Renal cortical epithelial cell (primary cell): ENCODE measurements at places on chromosomes 2 and 18.

DNA sequence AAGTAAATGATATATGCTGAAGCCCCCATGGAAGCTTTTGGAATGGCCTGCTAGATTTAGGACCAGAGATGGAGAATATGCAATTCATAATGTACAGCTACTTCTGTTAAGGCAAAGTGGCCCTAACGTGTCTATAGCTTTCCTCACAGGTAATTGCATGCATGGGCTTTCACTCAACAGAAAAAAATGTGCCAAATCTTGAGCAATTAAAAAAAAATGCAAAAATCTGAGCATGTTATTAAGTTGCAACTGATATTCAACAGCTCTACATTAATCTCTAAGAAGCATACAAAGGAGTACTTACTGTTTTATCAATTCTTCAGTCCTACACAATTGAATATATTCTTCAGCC is 79.6 kb downstream of the EFEMP1 start:
- DNase-seq: no peak

- DNase-seq: no peak
These were observed 13.6 kb upstream of the ADI1 start for GRCh38 chr2:3532941-3533340.

DNA sequence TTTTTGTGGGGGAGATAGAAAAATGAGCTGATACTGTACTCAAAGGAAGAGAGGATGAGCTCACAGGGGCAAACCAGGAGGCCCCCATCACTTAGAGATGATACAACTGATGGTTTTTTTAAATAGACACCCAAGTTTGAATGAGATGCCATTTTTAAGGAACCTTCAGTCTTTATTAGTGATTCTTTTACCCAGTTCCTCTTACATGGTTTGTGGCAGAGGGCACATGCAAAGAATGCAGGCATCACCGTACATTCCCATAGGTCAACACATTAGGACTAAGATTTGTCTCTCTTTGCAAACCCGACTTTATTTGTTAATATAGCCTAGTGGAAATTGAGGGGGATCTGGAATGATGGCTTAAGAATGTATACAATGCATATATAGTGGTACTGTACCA is 250.9 kb downstream of the ASXL3 start:
- no peak for DNase-seq

DNA sequence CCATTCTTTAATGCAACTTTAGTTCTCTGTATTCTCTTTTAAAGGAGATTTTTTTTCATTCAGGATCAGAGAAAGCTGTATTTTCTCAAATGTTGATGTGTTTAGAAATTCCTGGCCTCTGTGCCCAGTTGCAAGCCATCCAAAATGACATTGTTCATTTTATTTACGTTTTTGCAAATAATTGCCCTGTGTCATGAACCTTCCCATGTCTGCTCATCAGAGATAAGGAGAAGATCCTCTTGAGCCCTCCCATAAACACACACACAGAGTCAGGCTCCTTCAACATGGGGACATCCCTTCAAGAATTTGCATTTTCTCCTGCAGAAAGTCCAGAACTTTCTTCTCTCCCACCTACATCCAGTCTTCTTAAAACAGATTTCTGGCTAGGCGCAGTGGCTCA is 258.8 kb downstream of the GBX2 start:
- no peak for DNase-seq

- no peak for DNase-seq
These were observed 17.1 kb downstream of the MXD1 start for GRCh38 chr2:69931832-69932595.

DNA sequence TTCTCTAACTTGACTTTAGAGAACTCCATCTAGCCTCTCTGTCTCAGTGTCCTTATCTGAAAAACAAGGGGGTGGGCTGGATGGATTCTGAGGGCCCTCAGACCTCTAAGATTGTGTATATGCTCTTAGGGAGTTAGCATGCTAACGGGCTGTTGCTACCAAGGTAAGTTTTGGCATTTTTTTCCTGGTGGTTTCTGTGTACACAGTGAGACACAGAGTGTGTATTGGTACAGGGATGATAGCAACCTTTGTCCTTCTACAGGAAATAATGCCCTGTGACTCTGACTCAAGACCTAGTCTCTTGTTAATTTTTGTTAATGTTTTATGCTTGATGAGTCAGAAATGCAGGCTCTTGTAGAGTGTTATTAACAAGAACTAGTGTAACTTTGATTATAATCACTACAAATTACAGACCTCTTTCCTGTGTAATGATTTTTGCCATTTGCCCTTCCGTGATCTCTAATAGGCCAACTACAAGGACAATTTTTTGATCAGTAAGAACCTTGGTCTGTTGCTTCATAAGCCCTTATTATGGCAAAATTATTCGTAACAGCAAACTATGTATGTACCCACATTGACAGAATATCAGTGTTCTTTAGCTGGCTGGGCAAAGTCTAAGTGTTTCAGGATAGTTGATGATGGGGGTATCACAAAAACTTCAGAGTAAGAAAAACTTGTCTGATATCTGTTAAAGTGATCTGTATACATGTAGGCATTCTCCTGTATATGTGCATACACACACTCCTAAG is 89.7 kb downstream of the SPTBN1 start:
- DNase-seq: peak; percentile 100

GRCh38 chr2:46871976-46872381 is 43.6 kb downstream of the MCFD2 start:
- no peak for DNase-seq

DNA sequence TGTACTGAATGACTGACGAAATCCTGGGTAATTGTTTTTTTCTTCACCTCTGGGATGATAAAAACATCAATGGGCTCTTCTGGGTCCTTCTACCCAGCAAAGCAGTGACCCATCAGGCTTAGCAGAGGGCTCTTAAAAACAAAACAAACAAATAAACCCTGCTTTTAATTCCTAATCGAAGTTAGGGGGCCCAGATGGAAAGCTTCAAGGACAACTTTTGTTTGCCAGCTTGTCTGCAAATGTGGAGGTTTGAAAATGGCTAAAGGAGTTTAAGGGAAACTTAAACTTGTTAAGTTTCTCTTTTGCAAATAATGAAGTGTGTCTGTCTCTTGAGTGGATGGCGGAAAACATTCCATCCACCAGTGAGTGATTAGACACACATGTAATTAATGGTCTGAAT is 327.2 kb downstream of the SATB2 start:
- no peak for DNase-seq

GRCh38 chr18:11689669-11690565 is 853 bp downstream of the GNAL start:
- peak; percentile 19 for DNase-seq

DNA sequence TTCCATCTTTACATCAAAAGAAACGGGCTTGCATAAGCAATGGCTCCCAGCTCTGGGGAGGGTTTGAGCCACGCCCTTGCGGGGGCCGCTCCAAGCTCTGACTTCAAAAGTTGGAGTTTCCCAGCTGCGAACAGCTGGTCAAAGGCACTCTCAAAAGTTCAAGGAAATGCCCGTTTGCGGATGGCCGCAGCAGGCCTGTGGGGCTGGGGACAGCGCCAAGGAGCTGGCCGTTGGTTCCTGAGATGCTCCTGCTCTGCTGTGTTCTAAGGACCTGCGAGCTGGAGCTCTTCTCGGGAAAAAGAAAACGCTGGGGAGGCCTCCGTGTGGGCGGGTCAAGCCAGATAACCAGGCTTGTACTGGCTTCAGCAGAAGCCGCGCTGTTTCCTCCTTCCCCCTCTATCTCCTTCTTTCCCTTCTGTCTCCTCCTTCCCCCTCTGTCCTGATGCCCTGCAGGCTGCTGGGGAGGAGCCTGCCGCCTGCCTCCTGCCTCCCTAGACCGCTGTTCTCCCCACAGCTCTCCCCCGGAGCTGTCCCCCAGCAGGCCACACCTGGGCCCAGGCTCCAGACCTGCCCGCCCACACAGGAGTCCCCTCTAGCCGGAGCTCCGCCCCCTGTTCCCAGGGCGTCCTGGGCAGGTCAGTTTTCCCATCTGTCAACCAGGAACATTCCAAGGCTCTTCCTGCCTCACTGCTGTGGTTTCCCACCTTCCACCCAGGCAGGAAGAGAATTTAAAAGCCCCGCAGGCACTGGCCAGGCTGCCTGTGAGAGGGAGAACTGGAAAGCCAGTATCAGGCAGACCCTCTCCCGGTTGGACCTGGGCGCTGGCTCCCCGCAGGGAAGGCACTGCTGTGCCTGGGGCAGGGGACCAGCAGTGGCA is 14.1 kb downstream of the KLF11 start:
- DNase-seq: peak; percentile 59

GRCh38 chr2:121019756-121020155 is 265.2 kb downstream of the TFCP2L1 start:
- no peak for DNase-seq

GRCh38 chr18:56919190-56919589 is 227.7 kb upstream of the BOD1L2 start:
- DNase-seq: no peak

GRCh38 chr18:41731884-41732283 is 223.2 kb upstream of the PIK3C3 start:
- DNase-seq: no peak

- no peak for DNase-seq
These were observed 13.1 kb upstream of the SUMO1 start for GRCh38 chr2:202251494-202251893.

DNA sequence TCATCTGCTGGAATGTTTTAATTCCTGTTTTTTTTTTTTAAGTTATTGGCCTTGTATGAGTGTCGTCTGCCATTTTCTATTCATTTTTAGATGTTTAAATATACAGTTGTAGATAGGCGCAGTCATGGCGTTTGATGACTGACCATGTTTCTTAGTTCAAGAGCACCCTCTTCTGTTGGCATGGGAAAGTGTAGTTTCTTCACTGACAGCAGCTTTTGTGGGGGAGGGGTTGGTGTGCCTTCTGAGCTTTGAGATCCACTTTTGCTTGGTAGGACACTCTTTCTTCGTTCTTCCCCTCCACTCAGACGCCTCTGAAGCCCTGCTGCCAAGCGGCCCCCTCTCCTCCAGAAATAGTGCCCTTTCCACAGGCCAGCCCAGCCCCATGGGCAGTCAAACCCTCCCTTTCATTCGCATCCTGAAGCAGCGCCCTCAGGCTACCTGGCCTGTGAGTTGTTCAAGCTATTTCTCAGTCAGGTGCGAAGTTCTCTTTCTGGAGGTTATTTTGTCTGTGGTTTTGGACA is 492.0 kb downstream of the TNS1 start:
- DNase-seq: peak; percentile 83

- no peak for DNase-seq
These were observed 230.9 kb downstream of the RBM43 start for GRCh38 chr2:151030663-151031230.
